ENCODE measurements at places on chromosomes 3 and 15.

DNA sequence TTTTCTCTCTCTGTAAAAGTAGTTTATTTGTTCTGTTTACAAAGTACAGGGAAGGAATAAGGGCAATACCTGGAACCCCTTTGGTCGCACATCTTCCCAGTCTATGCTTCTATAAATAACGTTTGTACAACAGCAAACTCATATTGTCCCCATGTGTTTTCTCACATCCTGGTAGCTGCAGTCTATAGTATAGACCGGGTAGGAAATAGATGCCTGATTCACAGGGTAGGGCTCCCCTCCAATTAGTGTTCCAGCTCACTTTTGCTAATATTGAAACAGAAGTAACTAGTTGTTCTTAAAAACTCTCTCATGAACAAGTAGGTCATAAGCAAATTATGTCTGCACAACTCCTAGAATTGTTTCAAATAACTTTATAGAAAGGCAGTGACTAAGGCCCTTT, 17.7 kb downstream of the ATG7 start:
- ATAC-seq, result peak; percentile 62

DNA sequence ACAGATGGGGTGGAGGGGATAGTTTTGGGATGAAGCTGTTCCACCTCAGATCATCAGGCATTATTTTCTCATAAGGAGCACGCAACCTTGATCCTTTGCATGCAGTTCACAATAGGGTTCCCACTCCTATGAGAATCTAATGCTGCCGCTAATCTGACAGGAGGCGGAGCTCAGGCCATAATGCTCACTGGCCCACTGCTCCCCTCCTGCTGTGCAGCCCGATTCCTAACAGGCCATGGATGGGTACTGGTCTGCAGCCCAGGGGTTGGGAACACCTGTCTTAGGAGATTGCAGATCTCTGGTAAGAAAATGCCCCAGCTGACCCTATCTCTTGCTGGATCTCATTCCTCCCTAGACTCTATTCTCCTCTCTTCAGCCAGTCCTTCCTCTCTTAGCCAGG, 6.8 kb downstream of the CSTA start:
- no peak for ATAC-seq

- no peak for ATAC-seq
These were observed 53.8 kb upstream of the SENP5 start for GRCh38 chr3:196813903-196814302.

DNA sequence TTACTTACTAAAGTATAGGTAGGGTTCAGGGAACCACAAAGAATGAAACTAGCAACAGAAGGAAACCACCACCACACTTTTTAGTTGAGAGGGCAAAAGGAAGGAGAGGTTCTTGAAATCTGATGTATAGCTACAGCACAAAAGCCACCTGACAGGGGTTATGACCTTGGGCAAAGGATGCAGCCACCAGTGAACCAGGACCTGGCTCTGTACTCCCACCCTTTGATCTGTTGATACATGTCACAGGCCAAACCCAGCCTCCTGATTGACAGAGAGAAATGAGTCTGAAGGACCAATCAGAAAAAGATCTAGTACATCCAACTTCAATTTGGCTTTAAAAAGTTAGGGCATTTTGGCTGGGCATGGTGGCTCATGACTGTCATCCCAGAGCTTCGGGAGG, 20.0 kb upstream of the BLM start:
- ATAC-seq, result peak; percentile 79

- ATAC-seq, result no peak
These were observed 34.7 kb upstream of the CRTC3 start for GRCh38 chr15:90495067-90495466.
